Stimulated activated CD8-positive, alpha-beta memory T cell treated with anti-CD3 and anti-CD28 coated beads, Interleukin-15, amount 100 ng/mL, for 24 hours (primary cell): ENCODE measurements at places on chromosomes 5 and 9.

DNA sequence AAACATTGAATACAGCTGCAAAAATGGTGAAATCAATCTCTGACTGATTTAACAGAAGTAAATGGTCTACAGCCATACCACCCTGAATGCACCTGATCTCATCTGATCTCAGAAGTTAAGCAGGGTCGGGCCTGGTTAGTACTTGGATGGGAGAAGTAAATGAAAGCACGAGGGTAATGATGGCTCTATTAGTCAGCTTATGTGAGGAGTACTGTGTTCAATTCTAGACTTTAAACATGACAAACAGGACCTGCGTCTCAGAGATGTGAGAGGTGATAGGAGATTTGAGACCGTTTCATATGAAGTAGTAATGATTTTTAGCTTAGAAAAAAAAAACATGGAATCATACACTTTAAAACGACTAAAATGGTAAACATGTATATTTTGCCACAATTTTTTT lies 77.1 kb upstream of the SUSD1 start:
- DNase-seq = no peak

GRCh38 chr5:28344836-28345433 lies 1306.5 kb upstream of the CDH9 start:
- no peak for DNase-seq

DNA sequence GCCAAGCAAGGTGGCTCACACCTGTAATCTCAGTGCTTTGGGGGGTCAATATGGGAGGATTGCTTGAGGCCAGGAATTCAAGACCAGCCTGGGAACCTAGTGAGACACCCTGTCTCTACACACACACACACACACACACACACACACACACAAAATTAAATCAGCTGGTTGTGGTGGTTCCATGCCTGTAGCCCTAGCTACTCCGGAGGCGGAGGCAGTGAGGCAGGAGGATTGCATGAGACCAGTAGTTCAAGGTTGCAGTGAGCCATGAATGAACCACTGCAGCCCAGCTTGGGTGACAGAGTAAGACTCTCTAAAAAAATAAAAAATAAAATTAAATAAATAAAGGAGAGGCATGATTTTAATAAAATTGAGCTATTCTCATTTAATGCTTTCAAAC lies 13.1 kb downstream of the CEMIP2 start:
- no peak for DNase-seq

DNA sequence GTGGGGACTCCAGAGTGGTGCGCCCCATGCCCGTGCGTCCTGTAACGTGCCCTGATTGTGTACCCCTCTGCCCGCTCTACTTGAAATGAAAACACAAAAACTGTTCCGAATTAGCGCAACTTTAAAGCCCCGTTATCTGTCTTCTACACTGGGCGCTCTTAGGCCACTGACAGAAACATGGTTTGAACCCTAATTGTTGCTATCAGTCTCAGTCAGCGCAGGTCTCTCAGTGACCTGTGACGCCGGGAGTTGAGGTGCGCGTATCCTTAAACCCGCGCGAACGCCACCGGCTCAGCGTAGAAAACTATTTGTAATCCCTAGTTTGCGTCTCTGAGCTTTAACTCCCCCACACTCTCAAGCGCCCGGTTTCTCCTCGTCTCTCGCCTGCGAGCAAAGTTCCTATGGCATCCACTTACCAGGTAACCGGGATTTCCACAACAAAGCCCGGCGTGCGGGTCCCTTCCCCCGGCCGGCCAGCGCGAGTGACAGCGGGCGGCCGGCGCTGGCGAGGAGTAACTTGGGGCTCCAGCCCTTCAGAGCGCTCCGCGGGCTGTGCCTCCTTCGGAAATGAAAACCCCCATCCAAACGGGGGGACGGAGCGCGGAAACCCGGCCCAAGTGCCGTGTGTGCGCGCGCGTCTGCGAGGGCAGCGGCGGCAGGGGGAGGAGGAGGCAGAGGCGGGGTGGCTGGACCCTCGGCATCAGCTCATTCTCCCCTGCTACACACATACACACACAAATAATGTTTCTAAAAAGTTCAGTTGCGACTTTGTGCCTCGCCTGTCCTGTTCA lies 668 bp downstream of the GLIS3 start:
- no peak for DNase-seq

DNA sequence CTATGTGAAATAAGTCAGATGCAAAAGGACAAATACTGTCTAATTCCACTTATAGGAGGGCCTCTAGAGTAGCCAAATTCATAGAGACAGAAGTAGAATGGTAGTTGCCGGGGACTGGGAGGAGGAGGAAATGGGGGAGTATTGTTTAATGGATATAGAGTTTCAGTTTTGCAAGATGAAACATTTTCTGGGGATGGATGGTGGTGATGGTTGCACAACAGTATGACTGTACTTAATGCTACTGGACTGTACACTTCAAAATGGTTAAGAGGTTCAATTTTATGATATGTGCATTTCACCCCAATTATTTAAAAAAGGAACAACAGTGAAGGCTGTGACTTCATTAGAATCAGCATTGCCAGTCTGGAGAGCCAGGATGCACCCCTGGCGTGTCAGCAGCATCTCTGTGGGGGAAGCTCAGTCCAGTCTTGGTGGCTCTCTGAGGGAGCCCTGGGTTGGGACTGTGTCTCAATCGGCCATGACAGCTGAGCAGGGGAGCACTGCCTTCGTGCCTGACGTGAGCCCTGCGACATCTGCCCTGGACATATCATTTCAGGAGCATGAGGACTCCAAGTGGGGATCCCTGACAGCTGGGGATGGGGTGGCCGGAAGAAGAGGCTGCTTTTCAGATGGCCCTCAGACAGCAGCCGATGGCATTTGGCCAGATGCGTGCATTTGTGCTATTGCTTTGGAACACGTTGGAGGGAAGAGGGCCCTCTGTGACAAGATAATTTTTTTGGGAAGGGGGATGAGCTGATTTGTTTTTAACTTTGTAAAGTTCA lies 130.8 kb upstream of the STC2 start:
- DNase-seq = no peak

GRCh38 chr5:131659841-131660240 lies 24.8 kb upstream of the RAPGEF6 start:
- no peak for DNase-seq

GRCh38 chr9:128438343-128439109 lies 17.3 kb upstream of the ODF2 start:
- DNase-seq = peak; percentile 80

DNA sequence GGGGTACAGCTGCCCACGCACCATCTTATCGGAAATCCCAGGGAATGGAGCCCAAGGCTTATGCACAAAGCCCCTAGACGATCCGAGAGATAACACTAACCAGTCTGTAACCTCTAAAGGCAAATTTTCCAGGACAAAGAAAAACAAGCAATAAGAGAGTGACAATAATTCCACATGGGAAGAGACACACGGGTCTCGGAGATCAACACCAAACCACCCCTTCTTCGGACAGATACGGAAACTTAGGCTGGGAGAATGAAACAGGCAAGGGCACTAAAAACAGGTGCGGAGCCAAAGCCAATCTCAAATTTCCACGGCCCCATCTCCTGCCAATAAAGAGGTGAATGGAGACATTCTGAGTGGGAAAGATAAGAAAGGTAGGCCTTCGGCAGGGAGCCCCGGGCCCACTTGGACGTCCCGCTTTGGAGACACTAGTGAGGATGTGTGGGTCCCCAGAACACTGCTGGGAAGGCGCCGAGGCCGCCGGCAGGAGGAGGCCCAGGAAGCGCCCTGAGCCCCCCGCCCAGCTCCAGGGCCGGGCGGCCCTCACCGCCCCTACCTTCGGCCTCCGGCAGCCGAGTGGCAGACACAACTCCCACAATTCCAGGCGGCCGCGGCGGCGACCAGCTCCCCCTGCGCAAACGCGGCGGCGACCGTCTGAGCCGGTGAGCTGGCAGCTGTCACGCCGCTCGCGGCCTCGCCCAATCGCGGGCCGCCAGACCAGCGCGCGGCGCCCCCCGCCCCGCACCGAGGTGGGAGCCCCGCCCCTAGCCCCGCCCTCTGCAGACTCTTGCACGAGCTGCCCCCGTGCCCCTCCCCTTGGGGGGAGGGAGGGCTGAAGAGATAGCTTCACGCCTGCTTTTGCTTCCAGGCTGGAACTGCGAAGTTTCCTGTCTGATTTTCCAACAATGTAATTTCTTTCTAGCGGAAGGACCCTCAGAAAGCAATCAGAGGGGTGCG lies at the start of gene SIL1:
Gene SIL1, minus strand, starts transcription at position 659 of the 960 bp plus-strand sequence. CDS start 70,525 bp downstream, outside the sequence.
- DNase-seq = peak; percentile 97

- DNase-seq = no peak
These were observed 16.2 kb downstream of the LHX6 start for GRCh38 chr9:122212473-122213004.

- no peak for DNase-seq
These were observed 141.3 kb downstream of the PSAT1 start for GRCh38 chr9:78438211-78438610.

- DNase-seq = no peak
These were observed 41.5 kb downstream of the ERCC8 start for GRCh38 chr5:60903356-60903755.

DNA sequence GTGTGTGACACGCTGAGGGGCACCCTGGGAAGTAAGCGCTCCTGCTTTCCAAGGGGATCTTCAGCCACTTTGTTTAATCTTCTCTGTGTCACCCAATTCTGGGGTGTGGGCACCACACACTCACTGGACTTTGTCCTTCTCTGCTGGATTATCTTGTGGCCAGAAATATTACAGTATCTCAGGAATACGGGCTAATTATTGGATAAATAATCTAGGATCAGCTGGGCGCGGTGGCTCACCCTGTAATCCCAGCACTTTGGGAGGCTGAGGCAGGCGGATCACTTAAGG lies 50.9 kb downstream of the COL5A1 start:
- DNase-seq = no peak
